OCI-LY7 (cell line): ENCODE measurements at places on chromosomes 3 and 15. TPM values are rescaled to one million over a fixed set of nuclear protein-coding genes. Genes with fewer than 3 reads are reported as not detected.

Gene PSTPIP1
- 23.6 and 27.4 TPM in 2 replicates for total RNA-seq

GRCh38 chr15:100681335-100681746 lies 79.0 kb downstream of the ASB7 start:
- no peak for DNase-seq

- no peak for DNase-seq
Observed at GRCh38 chr15:57505949-57506391, 85.7 kb upstream of the MYZAP start.

DNA sequence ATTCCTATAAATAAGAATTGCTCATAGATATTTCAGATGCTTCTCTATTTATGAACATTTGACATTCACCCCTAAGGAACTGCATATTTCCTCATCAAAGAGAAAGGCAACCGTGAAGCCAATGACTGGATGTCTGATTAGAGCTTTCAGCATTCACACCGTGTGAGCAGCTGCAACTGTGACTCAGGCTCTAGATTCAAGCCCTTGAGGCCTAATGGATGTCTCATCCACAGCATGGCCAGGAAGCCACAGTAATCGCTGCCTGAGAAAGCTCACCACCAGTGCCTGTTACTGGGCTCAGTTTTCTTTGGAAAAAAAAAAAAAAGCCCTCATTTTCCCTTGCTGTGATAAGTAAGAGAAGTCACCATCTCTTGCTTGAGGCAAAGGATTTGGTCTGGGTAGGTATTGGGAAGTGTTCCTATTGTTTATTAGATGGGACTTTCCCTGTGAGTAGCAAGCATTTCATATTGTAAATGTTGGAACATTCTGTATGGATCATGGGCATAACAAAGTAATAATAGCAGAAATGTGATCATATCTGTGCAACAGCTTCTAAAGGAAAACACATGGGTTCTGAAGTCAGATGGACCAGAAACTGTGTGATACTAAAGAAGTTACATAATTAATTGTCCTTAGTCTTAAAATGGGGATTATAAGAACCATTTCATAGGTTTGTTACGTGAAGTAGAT lies 783.7 kb downstream of the AGBL1 start:
- no peak for DNase-seq
